Skeletal muscle cell (primary cell): ENCODE measurements at places on chromosomes 4 and X.

DNA sequence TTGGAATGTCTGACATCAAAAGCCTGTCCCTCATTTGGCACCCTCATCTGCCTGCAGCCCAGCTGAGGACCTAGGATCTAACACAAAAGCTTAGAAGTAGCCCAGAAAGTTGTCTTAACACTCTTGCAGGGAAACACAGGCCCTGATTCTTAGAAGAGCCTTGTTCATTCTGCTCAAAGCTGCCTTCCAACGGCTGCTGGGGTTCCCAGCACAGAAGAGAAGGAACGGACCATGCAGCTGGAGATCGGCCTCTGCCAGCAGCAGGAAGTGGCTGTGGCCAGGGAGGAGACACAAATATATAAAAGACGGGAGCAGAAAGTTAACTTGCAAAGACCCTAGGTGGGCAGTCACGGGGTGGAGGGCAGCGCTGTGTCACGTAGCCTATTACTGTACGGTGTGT, 20.4 kb downstream of the PRPS2 start:
- no peak for DNase-seq

DNA sequence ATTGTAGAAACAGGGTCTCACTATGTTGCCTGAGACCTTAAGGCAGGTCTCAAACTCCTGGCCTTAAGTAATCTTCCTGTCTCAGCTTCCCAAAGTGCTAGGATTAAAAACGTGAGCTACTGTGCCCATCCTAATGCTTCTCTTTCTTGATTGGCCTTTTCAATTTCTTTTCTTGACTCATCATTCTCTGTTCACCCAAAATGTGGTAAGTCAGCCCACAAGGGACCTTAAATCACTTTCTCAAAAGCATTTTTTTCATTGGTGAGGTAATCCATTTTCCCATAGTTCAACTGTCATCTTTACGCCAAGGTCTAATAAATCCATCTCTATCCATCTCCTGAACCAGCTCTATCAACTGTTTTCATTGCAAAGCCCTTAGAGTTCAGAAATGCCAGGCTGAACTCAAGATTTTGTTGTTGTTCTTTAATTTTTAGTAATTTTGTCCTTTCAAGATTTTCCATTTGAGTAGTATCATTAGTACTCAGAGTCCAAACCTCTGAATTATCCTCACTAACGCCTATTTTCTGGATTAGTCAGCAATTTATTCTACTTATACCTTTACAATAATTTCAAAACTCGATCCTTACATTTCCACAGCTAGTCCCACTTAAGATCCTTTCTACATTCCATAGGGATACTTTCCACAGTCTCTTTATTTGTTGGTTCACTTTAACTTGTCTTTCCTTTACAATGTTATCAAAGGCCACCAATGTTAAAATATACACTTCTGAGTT, 528.6 kb downstream of the IL15 start:
- no peak for DNase-seq

- DNase-seq, result no peak
These were observed 17.3 kb downstream of the ASMTL start for GRCh38 chrX:1435241-1435895.

DNA sequence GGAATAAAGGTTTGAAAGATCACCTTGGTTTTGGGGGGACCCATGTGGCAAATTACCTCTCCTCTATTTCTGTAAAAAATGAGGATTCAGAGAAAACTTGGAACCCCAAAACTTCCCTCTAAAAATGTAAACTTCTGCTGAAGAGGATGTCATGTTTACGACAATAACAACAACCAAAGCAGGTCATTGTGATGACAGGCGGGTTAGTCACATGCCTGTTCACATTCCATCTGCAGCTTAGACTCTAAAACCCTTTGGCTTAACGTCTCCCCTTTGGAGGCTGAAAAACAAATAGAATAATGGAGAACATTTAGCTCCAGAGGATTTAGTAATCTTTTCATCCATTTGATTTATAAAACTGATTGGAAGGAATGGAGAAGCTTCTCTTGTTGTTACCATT, 75.0 kb upstream of the FAM9C start:
- DNase-seq, result no peak

DNA sequence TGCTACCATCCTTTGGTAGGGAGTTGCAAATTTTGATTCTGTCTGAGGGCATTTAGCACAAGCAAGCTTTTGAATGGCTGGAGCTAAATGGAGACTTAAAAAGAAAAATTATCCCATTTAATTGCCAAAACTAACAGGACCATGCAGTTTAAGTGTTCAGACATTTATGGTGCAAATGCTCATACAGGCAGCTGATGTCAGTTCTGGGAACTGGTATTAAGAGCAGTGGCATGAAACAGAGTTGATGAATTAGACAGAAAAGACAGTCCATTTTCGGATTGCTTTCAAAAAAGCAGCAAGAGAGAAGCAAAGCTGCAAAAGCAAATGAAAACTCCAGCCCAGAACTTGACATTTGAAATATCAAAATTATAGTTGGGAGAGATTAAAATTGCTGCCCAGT, 1.3 kb downstream of the SCRG1 start:
- no peak for DNase-seq

DNA sequence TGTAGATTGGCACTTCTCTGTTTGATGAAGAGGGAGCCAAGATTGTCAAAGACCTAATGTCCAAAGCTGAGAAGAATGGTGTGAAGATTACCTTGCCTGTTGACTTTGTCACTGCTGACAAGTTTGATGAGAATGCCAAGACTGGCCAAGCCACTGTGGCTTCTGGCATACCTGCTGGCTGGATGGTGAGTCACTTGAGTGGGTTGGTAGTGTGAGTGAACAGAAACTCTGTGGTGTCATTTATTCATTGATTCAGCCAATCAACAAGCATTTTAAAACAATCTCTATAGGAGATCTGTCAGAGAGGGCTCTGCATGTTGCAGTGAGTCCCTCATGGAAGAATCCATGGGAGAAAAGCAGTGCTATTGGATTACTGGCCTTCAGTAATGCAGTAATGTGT, 16.3 kb downstream of the TAF9B start:
- no peak for DNase-seq

DNA sequence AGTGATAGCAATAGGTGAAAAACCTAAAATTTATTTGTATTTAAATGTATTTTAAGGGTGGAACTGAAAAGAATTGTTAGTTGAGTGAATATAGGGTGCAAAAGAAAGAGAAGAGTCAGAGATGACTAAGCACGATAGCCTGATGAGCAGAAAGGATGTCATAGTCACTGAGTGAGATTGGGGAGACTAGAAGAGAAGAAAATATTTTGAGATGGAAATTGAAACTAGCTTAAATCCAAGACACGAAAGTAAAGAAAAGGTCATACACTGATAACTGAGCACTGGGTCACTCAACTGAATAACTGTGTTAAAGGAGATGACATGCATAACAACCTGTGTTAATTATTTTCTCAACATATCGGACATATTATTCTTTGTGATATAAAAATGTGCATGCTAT, 55.5 kb downstream of the SPANXN4 start:
- DNase-seq, result no peak

GRCh38 chrX:5646818-5647217, 581.8 kb downstream of the NLGN4X start:
- DNase-seq, result no peak
